ENCODE measurements at places on chromosomes 3 and 15. TPM values are rescaled to one million over a fixed set of nuclear protein-coding genes. Genes with fewer than 3 reads are reported as not detected.

PPP1R14D gene
- total RNA-seq, result 0.25 TPM

SLC12A8 gene
- 10.3 TPM for total RNA-seq

ZNF80 gene
- total RNA-seq, result not detected

CTXND1 gene
- total RNA-seq, result 0.04 TPM

MUC4 gene
- total RNA-seq, result 2.3 TPM

MASP1 gene
- 3.5 TPM for total RNA-seq

RRP9 gene
- total RNA-seq, result 49.9 TPM

FBXW12 gene
- total RNA-seq, result 2.0 TPM

GXYLT2 gene
- 5.3 TPM for total RNA-seq

GOLGA8N gene
- total RNA-seq, result 1.8 TPM

SLC38A3 gene
- total RNA-seq, result 0.90 TPM

SERINC4 gene
- 0.16 TPM for total RNA-seq

OXNAD1 gene
- 20.1 TPM for total RNA-seq

SNX33 gene
- 17.8 TPM for total RNA-seq

GNL3 gene
- 133 TPM for total RNA-seq

CCDC50 gene
- total RNA-seq, result 31.6 TPM

ZNF385D gene
- 9.0 TPM for total RNA-seq

IMPG2 gene
- total RNA-seq, result 0.09 TPM

ERICH6 gene
- not detected for total RNA-seq

RGMA gene
- total RNA-seq, result 37.7 TPM

SEMA6D gene
- 2.0 TPM for total RNA-seq

ACP3 gene
- 2.5 TPM for total RNA-seq

TRPM1 gene
- total RNA-seq, result 1.2 TPM

ZPLD1 gene
- not detected for total RNA-seq

TGM4 gene
- total RNA-seq, result not detected

SLC12A1 gene
- total RNA-seq, result 0.39 TPM

ZIC4 gene
- 1.9 TPM for total RNA-seq

All from WTC11 (cell line).